ENCODE measurements at places on chromosomes 1 and 21.

DNA sequence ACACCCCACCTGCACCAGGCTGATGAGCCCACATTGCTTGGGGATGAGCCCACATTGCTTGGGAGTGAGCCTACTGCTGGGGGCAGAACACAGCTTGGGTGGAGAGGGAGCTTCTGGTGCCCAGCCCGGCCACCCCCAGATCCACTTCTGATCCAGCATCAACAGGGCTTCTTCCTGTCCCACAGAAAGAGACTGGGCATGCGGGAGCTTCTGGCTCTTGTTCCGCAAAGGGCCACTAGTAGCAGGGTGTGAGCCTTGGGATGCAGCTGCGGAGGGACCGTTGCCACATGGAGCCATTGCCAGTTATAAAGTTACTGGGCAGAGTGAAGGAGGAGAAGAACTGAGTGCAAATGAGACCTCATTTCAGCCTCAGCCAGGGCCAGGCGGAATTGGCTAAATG is 36.3 kb downstream of the PKP1 start:
- no peak for DNase-seq

DNA sequence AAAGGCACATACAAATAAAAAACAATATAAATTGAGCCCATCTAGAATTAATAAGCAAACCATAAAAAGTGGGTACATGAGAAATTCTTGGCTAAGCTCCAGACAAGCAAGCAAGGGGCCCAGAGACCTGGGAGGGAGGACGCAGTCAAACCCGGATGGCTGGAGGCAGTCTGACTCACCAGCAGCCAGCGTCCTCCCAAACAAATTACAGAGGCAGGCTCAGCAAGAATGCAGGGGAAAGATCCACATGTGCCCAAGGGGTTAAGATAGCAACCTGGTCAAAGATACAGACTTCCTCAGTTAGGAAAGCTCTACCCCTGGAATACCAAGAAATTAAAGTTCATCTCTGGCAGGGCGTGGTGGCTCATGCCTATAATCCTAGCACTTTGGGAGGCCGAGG is 7.4 kb upstream of the TIAM1 start:
- peak; percentile 97 for DNase-seq

DNA sequence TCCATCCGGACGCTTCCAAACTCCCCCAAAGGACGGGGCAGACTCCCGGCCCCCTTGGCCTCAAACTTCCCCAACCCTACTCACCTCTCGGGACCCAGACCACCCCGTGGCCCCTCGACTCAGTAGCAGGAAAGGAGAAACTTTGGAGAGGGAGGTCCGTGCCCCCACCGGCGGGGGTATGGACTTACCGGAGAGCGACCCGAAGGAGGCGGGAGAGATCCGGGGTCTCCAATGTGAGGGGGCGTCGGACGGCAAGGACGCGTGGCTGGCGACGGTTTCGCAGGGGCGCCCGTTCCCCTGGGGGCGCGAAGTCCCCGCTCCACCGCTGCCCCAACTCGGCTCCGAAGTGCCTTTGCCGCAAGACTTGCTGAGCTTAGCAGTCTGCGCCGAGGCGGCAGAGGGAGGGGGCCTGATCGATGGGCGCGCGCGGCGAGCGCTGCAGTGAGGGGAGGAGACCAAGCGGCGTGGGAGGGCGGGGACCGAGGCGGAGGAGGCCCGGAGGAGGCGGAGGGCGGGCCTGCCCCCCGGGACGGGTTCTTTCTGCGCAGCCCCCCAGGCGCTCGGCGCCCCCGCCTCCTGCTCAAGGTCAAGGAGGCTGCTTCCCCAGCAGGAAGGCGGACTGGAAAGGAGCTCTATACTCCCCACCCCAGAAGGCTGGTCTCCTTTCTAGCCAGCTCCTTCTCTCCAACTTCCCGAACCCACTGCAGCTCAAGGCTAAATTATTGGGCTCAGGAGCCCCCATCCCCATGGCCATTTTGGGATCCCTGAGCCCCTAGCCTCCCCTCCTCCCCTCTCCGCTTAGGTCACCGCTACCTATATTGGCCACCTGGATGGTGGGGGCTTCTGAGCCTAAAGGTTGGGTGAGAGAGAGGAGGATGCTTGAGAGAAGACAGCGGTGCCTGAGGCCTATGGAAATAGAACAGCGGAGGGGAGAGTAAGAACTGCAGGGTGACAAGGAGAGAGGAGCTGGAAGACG is at the start of gene SYT2:
Gene SYT2 (minus strand): TSS at position 385 of the 976 bp plus-strand sequence. CDS start 104,682 bp downstream, outside the sequence.
- peak; percentile 87 for DNase-seq

GRCh38 chr1:46133781-46134350 is 1.4 kb upstream of the PIK3R3 start:
- no peak for DNase-seq

DNA sequence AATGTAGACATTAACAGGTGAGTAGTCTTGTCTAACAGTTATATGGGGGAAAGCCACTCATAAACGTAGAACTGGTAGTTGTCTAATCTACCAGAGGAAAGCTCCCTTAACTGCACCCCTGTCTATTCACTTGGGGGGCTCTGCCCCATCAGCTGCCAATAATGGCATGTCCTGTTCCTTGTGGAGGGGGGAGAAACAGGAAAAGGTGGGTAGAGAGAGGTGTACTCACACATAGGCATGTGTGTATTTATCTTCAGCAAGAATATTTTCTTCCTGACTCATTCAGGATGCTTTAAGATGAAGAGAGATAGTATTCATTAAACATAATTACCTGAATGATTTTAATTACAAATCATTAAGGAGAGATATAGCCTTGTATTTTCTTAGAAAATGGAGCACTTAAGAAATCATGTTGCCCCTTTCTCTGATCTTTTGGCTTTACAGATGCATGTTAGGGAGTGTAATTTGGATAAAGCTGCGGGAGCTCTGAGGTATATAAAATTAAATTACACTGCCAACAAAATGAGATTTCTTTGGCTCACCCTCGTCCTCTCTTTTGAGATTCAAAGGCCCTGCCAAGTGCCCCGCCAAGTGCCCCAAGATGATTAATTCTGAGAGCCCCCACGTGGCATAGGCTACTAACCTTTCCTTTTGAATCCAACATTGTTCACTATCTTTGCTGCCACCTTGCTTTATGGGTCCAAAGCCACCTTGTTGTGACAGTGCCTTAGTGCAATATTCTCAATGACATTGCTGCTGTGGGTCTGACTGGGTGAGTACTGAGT is 286.3 kb upstream of the LYPLAL1 start:
- DNase-seq, result no peak

DNA sequence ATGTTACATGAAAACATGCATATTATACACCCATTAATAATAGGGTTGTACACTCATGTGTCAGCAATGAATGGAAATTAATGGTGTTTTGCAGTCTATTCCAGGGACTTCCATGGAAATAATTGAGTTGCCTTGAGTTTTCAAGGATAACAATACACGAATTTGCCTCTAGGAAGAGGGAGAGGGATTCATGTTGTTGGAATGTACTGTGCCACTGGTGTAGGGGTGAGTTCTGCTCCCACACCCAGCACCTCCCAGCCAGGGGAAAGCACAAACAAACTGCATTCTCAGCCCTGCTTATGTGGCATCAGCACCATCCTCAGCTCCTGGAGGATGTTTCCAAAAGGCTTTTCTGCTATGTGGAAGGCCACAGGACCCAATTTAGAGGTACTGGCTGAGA is 57.8 kb downstream of the BCAR3 start:
- DNase-seq, result peak; percentile 78

GRCh38 chr1:19678493-19678892 is 13.8 kb downstream of the HTR6 start:
- DNase-seq, result no peak

- no peak for DNase-seq
Measured at GRCh38 chr1:43779266-43779665, 71.9 kb downstream of the ST3GAL3 start.

GRCh38 chr1:245288796-245289195 is 134.0 kb downstream of the KIF26B start:
- no peak for DNase-seq

DNA sequence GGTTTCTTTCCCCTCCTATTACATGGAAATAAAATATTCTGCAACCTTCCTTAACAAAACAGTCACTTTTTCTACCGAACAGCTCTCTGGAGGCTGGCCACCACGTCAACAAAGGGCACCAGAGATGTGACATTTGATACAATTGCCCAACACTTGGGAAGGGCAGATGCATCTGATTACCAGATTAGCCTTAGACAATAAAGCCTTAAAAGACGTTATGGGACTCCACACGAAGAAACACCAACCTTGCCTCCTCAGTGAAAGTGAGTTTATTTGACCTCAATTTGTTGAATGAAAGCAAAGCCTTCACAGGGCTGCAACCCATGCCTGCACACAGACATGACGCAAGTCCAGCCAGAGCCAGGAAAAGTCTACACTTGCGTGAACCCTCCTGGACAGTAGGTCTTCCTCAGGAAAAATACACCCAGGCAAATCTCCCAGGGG is 136.1 kb downstream of the TGFBR3 start:
- DNase-seq, result no peak

DNA sequence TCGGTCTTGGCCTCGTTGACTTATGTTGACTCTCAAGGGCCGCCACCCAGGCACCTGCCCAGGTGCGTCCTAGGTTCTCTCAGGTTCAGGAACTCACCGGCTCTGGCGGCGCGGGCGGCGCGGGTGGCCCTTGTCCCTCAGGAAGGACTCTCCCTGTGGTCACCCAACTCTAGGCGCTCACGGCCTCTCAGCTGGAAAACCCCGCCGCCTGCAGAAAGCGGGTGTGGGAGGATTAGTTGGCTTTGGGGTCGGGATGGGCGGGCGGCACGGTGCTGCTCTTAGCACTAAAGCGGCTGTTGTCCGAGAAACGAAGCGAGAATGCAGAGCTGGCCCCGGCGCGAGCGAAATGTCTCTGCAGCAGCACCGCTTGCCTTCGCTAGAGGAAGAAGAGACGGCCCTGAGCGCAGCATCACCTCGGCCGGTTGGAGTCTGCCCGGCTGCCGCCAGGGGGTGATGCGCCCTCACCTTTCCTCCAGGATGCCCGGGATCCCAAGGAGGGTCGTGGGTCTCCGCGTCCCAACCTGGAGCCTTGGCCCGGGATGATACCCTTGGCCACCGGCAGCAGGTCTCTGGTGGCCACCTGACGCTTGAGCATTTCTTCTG is 8.1 kb upstream of the TADA1 start:
- peak; percentile 89 for DNase-seq

DNA sequence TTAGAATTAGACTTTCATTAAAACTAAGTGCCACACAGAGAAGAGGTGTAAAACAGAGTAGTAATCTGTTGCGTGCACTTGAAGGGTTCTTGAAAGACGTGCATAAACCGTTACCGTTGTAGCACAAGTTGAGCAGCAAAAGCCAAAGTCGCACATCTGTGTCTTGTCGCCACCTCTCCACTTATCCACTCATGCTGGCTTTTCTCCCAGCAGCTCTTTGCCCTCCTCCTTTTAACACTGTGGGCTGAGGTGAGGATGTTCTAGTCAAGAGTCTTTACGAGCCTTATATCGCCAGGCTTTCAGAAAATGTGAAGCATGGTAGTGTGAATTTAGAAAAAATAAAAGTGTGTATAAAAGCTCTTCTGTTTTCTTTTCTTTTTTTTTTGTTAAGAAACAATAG is 48.0 kb downstream of the NR5A2 start:
- DNase-seq, result no peak

DNA sequence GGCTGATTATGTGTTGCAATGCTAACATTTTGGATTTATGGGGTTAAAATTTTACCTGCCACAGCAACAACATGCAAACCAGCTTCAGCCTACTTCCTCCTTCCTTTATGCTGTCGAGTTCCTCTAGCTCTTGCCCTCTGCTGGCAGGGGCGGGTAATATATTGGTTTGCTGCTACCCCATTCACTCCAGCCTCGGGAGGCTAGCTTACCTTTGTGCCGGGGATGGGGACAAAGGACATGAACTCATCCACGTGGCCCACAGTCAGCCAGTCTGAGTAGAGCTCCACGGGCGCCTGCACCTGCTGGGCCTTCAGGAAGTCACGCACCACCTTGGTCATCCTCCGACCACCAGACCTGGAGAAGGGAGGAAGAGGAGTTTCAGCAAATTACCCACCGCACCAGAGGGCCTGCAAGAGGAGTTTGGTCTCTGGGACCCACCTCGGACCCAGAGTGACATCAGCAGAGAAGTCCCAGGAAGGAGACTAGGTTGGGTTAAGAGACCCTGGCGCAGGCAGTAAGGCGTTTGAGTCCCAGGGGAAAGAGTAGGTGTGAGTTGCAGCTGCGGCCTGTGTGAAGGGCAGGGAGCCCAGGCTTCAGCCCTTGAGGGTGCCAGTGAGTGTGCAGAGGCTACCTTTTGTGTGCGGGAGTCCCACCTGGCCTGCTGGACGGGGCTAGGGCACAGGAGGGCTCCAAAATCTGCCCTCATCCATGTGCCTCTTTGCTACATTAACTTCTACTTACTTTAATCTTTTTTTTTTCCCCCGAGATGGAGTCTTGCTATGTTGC is 21.8 kb upstream of the SDHB start:
- DNase-seq, result peak; percentile 68

- no peak for DNase-seq
Measured at GRCh38 chr21:29074783-29075182, 1.3 kb upstream of the CCT8 start.

- DNase-seq, result no peak
Measured at GRCh38 chr1:27634177-27634984, 604 bp downstream of the FGR start.

DNA sequence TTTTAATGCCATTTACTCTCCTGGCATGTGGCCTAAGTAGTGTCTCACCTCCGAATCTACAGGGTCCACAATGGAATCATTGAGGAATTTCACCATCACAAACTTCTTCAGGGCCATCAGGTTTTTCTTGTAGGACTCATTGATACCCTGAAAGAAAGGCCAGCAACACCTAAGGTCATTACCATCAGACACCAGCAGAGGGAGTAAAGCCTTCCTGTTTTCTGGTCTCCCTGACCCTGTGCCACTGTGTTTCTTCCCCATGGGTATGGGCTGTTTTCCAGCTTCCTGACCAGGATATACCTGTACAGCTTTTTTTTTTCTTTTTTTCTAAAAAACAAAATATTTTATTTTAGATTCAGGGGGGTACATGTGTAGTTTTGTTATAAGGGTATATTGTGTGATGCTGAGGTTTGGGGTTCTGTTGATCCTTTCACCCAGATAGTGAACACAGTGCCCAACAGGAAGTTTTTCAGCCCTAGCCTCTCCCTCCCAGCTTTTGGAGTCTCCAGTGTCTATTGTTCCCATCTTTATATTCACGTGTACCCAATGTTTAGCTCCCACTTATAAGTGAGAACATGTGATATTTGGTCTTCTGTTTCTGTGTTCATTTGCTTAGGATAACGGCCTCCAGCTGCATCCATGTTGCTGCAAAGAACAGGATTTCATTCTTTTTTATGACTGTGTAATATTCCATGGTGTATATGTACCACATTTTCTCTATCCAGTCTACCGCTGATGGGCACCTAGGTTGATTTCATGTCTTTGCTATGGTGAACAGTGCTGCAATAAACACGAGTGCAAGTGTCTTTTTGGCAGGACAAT is 18.3 kb downstream of the PPT1 start:
- DNase-seq, result peak; percentile 85

DNA sequence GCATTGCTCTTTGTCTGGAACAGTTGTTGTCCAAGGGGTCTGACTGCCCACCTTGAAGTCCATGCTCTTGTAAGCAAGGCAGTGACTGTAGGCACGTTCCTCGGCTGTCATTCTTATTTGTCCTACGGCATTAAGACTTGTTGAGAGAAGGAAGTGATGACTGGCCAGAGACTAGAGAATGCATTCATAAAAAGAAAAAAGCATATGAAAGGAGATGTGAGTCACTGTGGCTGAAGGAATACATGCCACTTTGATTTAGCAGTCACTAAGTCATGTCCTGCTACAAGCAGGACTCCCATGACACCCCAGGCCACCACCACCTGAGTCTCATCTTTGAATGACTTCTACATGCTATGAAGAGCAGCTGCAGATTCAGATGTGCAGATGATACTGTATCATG is 50.5 kb downstream of the CNN3 start:
- no peak for DNase-seq

GRCh38 chr1:182601416-182601786 is 2.8 kb downstream of the RGS16 start:
- DNase-seq, result peak; percentile 84

GRCh38 chr21:29256126-29256910 is 42.4 kb upstream of the BACH1 start:
- no peak for DNase-seq
